Naive thymus-derived CD8-positive, alpha-beta T cell (primary cell): ENCODE measurements at places on chromosomes 4 and X. TPM values are rescaled to one million over a fixed set of nuclear protein-coding genes. Genes with fewer than 3 reads are reported as not detected.
A peak's percentile ranks its signal among the peaks of the same experiment; 100 is the strongest.

DNA sequence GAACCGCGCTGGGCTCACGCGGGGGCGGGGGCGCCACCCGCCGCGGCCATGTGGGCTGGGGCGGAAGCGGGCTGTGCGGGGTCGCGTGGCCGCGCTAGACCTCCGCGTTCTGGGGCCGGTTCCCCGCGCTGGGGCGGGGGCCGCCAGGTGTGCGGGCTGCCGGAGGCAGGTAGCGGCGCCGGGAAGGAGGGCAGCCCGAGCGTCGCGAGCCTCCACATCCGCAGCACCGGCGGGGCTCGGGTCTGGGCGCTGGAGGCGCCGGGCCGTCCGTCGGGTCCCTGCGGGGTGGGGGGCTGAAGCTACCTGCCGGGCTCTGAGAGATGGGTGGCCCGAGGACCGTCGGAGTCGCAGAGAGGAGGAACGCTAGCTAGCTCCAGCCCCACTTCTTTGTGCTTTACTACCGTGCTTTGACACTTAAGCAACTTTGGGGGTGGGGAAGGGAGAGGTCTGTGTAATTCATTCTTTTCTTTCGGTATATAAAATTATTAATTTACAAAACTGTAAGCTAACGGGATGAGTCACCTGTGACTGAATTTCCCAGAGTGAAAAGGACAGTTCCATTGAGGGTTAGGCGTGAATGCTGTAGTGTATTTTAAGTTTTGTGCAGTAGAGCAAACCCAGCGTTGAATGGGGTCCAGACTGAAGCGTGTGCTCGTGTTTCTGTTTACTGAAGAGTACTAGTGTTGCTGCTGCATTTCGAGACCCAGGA is 689 bp downstream of the METAP1 start:
- H3K36me3 ChIP-seq, result no peaks in the 10 kb centered on the region
- H3K27me3 ChIP-seq, result no peaks in the 10 kb centered on the region
- H3K27ac ChIP-seq, result peak overlapping the region; percentile 83
- peak overlapping the region; percentile 89 for H3K4me3 ChIP-seq

- no peak overlapping the region for H3K4me3 ChIP-seq
- peaks cover 8% of the 10 kb centered on the region for H3K27me3 ChIP-seq
- DNase-seq, result no peak
- H3K27ac ChIP-seq, result no peak overlapping the region
- H3K36me3 ChIP-seq, result no peaks in the 10 kb centered on the region
These were observed 249.3 kb upstream of the PRKX start for GRCh38 chrX:3962511-3963311.

- H3K4me3 ChIP-seq, result no peak overlapping the region
- H3K27ac ChIP-seq, result no peak overlapping the region
- no peaks in the 10 kb centered on the region for H3K4me1 ChIP-seq
- H3K27me3 ChIP-seq, result peaks cover 4% of the 10 kb centered on the region
These were observed 24.6 kb downstream of the UGT2B7 start for GRCh38 chr4:69120870-69121269.

DNA sequence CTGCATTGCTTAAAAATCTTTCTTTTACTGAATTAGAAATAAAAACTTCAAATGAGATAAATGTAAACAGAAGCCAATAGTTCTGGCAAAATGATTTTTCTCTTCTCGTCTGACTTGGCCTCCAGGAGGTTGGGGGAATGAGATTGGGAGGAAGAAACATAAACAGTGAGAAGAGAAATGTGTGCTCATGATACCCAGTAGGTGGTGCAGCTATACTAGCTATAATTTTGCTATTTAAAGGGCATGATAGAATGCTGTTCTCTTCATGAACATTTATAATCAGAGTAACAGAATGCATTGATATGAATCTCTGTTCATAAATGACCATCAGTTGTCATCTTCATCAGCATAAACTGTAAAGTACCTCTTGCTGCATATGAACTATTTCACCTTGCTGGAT is 85.5 kb downstream of the TACR3 start:
- no peaks in the 10 kb centered on the region for H3K4me1 ChIP-seq
- H3K4me3 ChIP-seq, result no peak overlapping the region
- H3K36me3 ChIP-seq, result no peaks in the 10 kb centered on the region
- no peak overlapping the region for H3K27ac ChIP-seq
- DNase-seq, result no peak

- H3K4me1 ChIP-seq, result peaks cover 6% of the 10 kb centered on the region
- H3K4me3 ChIP-seq, result no peak overlapping the region
- H3K27me3 ChIP-seq, result no peaks in the 10 kb centered on the region
- no peak overlapping the region for H3K27ac ChIP-seq
- DNase-seq, result no peak
- no peaks in the 10 kb centered on the region for H3K36me3 ChIP-seq
These were observed 92.4 kb downstream of the PHKA2 start for GRCh38 chrX:18891548-18891945.

DNA sequence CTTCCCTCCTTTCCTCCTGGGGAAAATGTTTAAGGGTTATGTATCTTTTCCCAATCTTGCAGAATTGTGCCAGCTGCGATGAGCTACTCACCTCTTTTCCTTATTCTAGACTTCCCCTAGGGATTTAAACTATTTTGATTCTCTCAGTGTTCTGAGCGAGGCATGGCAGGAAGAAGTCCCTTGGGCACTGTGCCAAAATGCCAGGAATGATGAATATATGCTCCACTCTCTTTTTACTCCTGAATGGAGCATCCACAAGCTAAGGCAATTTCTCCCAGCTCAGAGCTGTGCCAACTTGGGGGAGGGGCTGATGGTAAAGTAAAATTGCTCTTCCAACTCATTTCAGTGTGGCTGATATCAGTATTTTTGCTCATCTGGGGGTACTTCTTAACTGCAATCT is 4.0 kb upstream of the C4orf17 start:
- peaks cover 52% of the 10 kb centered on the region for H3K4me1 ChIP-seq
- DNase-seq, result no peak
- H3K4me3 ChIP-seq, result peak overlapping the region; percentile 54
- no peaks in the 10 kb centered on the region for H3K27me3 ChIP-seq
- no peaks in the 10 kb centered on the region for H3K36me3 ChIP-seq

Gene NLGN4X
- polyA plus RNA-seq, result not detected

DNA sequence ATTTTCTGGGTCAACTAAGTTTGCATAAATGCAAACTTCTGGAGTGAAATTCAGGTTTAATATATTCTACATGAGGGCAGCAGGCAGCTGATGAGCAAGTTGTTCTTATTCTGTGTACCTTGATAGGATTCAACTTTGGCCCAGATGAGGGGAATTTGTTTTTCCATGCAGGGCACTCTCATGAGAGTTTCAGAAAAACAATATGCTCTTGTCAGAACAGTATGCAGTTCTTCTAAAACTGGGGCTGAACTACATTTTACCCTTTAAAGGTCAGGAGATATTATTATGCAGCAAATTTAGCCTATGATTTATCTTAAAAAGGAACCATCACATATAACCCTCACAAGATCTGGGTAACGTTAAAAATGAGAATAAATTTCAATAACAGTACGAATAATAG is 19.2 kb downstream of the GPRIN3 start:
- H3K27ac ChIP-seq, result peak overlapping the region; percentile 86
- peaks cover 91% of the 10 kb centered on the region for H3K4me1 ChIP-seq
- no peaks in the 10 kb centered on the region for H3K27me3 ChIP-seq
- DNase-seq, result no peak
- H3K36me3 ChIP-seq, result no peaks in the 10 kb centered on the region

DNA sequence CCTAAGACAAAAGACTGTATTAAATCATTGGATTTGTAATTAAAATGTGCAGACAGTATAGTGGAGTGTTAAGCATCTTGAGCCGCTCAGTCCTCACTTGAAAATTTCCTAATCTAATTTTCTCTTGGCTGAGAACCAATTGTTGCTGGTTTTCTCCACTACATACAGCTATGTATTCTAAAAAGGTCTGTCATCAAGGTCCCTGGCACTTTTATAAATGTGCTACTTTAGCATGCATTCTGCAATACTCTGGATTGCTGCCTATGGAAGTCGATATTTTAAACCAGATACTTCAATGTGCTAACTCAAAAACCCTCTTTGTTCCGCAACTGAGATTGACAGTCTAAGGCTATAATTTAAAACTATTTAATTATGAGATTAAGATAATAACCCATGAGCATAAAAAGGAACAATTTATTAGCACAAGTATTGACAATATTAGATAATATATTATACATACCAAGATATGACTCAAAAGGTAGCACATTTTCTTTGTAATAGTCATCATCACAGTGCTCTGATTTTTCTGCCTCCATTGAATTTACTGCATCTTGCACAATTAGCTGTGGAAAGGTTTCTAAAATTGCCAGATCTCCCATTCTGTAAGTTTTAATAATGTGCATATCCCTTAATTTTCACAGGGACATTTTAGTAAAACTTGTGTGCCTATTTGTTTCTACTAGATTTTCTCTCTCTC is 815.1 kb downstream of the ADGRL3 start:
- H3K4me3 ChIP-seq, result no peak overlapping the region
- no peaks in the 10 kb centered on the region for H3K27me3 ChIP-seq
- no peaks in the 10 kb centered on the region for H3K36me3 ChIP-seq
- no peaks in the 10 kb centered on the region for H3K4me1 ChIP-seq
- DNase-seq, result no peak

Gene FRAS1
- 0.06 TPM for polyA plus RNA-seq

DNA sequence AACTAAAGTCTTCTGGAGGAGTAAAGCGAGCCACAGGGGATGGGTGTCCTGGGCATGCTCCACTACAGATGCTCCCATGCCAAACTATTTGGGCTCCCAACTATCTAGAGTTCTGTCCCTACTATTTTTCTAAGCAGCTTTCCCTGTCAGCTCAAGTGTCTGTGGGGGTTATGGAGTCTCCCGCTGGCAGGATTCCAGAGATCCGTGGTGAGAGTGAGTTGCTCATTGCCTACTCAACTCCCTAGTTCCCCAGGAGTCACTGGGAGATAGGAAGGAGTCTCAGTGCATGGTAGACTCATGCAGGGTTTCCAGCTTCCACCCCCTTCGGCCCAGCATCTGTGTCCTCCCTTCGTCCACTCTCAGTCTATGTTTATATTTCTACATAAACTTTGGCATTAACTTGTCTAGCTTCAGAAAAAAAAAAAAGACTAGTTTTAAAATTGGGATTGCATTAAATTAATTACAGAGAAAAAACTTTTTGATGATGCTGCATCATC is 55.1 kb upstream of the INPP4B start:
- peaks cover 12% of the 10 kb centered on the region for H3K27me3 ChIP-seq
- H3K27ac ChIP-seq, result no peak overlapping the region
- no peak for DNase-seq
- H3K36me3 ChIP-seq, result no peaks in the 10 kb centered on the region
- no peaks in the 10 kb centered on the region for H3K4me1 ChIP-seq

- no peak overlapping the region for H3K4me3 ChIP-seq
- H3K36me3 ChIP-seq, result no peaks in the 10 kb centered on the region
- H3K27ac ChIP-seq, result no peak overlapping the region
- no peaks in the 10 kb centered on the region for H3K4me1 ChIP-seq
These were observed 79.7 kb upstream of the LSM6 start for GRCh38 chr4:146095860-146096259.

Gene CDS1
- 0.17 TPM for polyA plus RNA-seq

Gene EVC2
- polyA plus RNA-seq, result not detected

GRCh38 chr4:89572224-89572858 is 264.6 kb downstream of the SNCA start:
- H3K4me3 ChIP-seq, result no peak overlapping the region
- no peaks in the 10 kb centered on the region for H3K4me1 ChIP-seq
- H3K27me3 ChIP-seq, result peaks cover 3% of the 10 kb centered on the region
- H3K36me3 ChIP-seq, result no peaks in the 10 kb centered on the region
- no peak for DNase-seq

- H3K4me3 ChIP-seq, result no peak overlapping the region
- H3K27me3 ChIP-seq, result peaks cover 7% of the 10 kb centered on the region
- no peaks in the 10 kb centered on the region for H3K4me1 ChIP-seq
These were observed 34.9 kb downstream of the DRD5 start for GRCh38 chr4:9816285-9816684.

DNA sequence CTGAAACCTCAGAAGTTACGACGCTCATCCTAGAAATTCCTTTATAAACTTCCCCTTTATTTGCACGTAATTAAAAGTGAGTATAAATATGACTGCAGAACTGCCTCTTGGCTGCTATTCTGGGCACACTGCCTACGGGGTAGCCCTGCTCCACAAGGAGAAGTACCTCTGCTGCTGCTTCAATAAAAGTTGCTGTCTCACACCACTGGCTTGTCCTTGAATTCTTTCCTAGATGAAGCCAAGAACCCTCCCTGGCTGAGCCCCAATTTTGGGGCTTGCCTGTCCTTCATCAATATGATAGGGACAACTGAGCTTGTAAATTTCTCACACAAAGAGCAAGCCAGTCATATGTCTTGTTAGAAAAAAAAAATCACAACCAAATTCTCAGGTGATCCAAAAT is 115.8 kb downstream of the VEGFC start:
- no peaks in the 10 kb centered on the region for H3K36me3 ChIP-seq
- no peaks in the 10 kb centered on the region for H3K4me1 ChIP-seq
- H3K27ac ChIP-seq, result no peak overlapping the region
- H3K4me3 ChIP-seq, result no peak overlapping the region
- no peaks in the 10 kb centered on the region for H3K27me3 ChIP-seq

DNA sequence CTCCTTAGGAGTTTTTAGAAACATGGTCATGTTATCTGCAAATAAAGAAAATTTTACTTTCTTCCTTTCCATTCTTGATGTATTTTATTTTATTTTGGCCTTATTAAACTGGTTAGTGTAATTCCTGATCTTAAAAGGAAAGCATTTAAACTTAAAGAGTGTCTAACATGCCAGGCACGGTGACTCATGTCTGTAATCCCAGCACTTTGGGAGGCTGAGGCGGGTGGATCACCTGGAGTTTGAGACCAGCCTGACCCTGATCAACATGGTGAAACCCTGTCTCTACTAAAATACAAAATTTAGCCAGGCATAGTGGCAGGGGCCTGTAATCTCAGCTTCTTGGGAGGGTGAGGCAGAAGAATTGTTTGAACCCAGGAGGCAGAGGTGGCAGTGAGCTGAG is 281.3 kb downstream of the PTTG2 start:
- no peak for DNase-seq
- no peak overlapping the region for H3K4me3 ChIP-seq
- peaks cover 11% of the 10 kb centered on the region for H3K4me1 ChIP-seq
- no peak overlapping the region for H3K27ac ChIP-seq
- H3K36me3 ChIP-seq, result no peaks in the 10 kb centered on the region

Gene TXK
- polyA plus RNA-seq, result 60.4 TPM

DNA sequence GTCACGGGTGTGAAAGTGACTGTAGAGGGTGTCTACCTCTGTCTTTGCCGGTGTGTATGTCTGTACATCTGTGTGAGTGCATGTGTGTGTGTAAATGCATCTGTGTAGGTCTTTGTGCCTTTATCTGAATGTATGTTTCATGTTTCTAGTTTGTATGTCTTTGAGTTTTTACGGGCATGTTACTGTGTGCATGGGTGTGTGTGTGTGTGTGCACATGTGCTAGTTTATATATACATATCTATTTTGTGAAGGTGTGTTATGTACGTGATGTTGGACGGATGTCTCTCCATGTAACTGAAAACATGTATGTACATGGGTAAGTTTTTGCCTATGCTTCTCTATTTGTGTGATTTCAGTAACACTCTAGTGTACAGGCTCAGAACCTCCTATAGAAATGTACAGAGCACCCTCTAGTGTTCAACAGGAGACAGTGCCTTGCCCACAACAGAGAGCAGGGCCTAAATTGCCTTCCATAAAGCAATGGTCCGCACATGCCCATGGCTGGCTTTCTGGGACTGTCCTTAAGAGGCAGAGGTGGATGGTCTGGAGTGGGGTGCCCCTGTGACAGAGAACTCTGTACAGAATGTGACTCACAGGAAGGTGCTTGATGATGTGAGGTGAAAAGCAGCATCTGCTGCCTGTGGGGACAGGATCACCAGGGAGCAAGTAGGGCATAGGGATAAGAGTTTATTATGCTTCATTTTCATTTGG is 343.5 kb downstream of the RAPGEF2 start:
- H3K27ac ChIP-seq, result no peak overlapping the region
- H3K4me1 ChIP-seq, result no peaks in the 10 kb centered on the region
- no peak for DNase-seq

GRCh38 chrX:53421772-53422085 is 725 bp downstream of the SMC1A start:
- peaks cover 38% of the 10 kb centered on the region for H3K4me1 ChIP-seq
- peak overlapping the region; percentile 93 for H3K4me3 ChIP-seq
- no peak for DNase-seq
- H3K27ac ChIP-seq, result peak overlapping the region; percentile 90
- no peaks in the 10 kb centered on the region for H3K27me3 ChIP-seq
- no peaks in the 10 kb centered on the region for H3K36me3 ChIP-seq

Gene NLGN3
- polyA plus RNA-seq, result 0.14 TPM
